ENCODE measurements at places on chromosomes 16 and 17. TPM values are rescaled to one million over a fixed set of nuclear protein-coding genes. Genes with fewer than 3 reads are reported as not detected.

DNA sequence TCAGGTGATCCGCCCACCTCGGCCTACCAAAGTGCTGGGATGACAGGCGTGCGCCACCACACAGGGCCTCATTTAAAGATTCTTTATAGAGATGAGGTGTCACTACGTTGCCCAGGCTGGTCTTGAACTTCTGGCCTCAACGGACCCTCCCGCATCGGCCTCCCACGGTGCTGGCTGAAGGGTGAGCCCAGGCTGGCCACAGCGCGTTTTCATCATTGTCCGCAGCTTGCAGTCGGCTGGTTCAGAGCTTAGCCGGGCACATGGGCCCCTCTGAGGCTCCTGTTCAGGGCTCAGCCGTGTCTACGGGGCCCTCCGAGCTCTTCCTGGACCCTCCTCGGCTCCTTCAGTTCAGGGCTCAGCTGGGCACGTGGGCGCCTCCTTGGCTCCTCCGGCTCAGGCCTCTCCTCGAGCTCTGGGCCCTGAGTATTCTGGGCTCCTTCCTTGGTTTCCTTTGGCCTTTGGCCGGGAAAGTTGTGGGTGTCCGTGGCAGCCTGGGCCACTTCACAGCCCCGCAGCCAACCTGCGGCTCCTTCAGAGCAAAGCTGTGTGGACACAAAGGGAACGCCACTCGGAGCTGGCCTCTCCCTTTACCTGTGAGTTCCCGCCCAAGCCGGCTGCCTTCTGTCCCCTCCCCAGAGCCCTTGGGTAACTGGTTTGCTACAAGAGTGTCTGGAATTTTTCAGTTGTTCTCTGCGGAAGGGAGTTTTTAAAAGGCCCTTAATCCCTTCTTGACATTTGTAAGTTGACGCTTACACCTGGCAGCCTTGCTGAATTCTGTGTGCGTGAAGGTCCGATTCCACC, 1.2 kb upstream of the MSLN start:
- DNase-seq: no peak

DNA sequence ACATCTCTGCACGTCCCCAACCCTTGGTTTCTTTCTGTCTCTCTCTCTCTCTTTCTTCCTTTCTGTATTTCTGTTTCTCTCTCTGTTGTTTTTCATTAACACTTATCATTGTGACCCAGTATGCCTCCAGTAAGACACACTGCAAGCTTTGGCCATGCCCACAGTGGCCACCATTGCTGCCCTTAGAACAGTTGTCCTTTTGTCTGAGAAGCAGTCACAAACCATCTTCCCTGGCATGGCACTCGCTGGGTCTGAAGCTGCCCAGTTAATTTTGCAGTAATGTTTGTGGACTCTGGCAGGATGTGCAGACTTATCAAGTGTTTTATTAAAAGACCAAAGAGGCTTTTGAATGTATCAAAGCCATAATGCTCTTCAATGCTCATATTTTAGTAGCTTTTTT, 146.9 kb downstream of the MSI2 start:
- no peak for DNase-seq

DNA sequence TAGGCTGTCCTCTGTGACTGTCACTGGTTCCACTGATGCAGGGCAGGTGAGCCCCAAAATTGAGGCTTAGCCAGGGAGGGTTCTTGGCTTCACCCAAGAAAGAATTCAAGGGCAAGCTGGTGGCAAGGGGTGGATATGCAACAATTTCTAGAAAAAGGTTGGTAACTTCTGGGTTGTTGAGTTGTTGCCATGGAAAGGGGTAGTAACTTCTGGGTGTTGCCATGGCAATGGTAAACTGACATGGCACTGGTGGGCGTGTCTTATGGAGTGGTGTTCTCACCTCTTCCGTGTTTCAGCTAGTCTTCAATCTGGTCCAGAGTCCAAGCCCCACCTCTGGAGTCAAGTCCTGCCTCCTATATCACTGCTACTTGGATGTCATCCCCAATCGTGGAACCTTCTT, 9.5 kb upstream of the GUCY2D start:
- no peak for DNase-seq

DNA sequence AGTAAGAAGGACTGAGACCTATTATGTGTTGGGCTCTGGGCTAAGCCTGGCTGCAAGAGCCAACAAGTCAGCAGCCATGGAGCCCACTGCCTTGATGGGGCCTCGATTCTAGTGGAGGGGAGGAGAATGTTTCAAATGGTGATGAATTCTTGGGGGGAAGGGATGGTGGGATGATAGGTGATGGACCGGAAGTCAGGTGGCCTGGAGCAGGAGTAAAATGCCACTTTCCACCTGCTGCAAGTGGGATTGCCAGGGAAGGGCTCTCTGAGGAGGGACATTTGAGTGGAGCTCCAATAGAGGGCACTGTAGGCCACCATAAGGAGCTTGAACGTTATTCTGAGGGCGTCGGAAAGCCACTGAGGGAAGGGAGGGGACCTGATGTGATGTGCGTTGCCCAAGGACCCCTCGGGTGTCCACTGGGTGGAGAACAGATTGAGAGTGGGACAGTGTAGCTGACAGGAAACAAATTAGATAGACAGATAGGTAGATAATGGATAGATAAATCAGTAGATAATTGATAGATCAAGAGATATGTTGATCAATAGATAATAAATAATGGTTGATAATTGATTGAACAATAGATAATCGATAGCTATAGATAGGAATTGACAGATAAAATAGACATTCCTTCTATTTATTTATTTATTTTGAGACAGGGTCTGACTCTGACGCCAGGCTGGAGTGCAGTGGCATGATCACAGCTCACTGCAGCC, 18.2 kb upstream of the NXPH3 start:
- no peak for DNase-seq

DNA sequence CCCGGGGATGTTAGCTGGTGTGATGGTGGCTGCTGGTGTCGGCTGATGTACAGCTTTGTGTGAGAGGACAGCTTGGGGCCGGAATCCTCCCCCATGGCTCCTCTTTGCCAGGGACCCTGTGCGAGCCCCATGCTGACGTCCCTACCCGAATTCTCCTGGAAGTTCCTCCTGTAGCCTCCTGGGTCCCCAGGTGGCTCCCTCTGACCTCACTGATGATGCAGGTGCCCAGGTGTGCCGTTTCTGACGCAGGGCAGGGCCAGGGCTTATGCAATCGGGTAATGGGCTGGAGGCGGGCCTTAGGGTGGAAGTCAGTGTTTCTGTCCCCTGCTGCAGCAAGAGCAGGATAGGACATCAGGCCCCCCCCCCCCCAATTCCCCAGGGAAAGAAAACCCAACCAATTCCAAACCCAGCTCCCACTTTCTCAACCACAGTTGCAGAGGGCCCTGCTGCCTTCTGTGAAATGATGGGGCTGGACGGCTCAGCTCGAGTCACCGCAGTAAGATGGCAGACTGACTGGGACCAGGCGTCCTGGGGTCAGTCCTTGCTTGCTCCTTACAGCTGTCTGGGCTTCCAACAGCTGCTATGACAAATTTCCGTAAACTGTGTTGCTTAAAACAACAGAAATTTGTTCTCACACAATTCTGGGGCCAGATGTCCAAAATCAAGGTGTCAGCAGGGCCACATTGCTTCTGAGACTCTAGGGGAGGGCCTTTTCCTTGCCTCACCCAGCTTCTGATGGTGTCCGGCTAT, 139.0 kb upstream of the PLCG2 start:
- no peak for DNase-seq

GRCh38 chr17:7280519-7281073, 922 bp upstream of the SLC2A4 start:
- DNase-seq: peak; percentile 81

DNA sequence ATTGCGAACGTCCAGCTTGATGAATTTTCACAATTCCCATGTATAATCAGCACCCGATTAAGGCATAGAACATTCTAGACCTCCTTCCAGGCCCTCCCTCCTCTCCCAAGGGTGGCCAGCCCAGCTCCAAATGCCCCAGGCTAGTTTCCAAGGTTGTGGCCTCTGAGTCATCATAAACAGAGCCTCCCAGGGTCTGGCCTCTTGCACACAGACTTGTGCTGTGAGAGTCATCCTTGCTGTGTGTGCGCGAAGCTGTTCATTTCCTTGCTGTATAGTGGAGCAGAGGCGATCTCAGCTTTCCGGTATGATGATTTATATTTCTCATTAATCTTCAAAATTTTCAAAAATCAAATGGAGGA, 20.5 kb upstream of the JPH3 start:
- no peak for DNase-seq

Gene CFAP97D1
- not detected for polyA plus RNA-seq
